NCI-H345 (cell line): ENCODE measurements at places on chromosomes 7 and 10.

- DNase-seq: no peak
Observed at GRCh38 chr10:78576276-78576675, 492.5 kb upstream of the ZMIZ1 start.

GRCh38 chr7:51430480-51431086 is 114.0 kb upstream of the COBL start:
- DNase-seq: peak; percentile 78

DNA sequence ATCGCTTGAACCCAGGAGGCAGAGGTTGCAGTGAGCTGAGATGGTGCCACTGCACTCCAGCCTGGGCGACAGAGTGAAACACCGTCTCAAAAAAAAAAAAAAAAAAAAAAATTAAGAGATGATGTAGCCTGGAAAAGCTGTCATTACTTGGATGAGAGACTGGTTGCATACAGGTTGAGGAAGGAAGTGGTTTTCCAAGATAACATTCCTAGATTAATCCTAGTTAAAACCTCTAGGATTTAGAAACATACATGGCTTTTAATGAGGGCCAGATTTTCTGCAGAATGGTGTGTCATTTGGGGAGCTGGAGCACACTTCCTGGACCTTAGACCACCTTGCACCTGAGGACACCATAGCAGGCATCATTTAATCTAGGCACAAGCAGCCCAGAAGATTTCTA is 17.8 kb downstream of the VWA2 start:
- no peak for DNase-seq

DNA sequence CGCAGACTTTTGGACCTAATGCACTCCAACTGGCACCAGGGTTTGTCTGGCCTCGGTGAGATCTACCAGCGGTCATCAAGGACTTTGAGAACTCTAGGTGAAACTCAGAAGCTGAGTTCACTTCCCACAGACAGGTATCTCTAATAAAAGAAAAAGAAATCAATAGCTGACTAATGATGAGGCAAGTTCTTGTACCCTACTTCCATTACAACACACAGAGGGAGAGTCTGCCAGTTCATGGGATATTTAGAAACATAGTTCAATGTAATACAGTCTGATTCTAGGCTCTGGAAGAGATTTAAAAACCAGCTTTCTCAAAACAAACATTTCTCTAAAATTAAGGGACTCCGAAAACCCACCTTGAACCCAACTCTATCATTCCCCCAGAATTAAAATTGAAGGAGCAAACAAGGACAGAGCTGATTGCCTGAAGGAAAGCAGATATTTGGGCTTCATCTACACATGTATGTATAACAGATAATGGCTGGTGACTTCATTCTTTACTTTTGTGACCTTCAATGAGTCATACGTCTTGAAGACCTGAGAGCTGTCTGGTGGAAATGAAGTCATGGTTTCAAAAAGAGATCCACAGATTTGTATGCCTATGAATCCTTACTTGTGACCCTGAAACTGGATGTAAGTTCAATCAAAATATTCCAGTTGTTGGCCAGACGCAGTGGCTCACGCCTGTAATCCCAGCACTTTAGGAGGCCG is 2.7 kb upstream of the PNLIPRP1 start:
- DNase-seq: no peak

DNA sequence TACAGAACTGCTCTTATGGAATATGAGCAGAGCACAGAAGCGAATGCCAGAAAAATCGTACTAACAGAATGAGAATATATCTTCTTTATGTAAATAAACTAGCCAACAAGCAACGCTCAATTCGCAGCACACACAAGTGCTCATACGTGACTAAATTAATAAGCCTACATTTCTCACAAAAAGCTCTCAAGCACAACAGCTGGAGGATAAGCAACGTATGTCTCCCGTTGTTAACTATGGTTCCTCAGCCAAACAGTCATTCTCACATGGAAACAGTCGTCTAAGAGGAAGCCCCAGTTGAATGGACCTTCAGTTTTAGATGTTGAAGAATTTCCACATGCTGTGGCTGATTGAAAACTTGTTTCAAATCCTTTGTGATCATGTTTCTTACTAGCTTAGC is 110.4 kb downstream of the PKD1L1 start:
- DNase-seq: no peak

GRCh38 chr7:30835396-30835915 is 64.2 kb downstream of the MINDY4 start:
- no peak for DNase-seq
